ENCODE measurements at places on chromosomes 7 and 10.

DNA sequence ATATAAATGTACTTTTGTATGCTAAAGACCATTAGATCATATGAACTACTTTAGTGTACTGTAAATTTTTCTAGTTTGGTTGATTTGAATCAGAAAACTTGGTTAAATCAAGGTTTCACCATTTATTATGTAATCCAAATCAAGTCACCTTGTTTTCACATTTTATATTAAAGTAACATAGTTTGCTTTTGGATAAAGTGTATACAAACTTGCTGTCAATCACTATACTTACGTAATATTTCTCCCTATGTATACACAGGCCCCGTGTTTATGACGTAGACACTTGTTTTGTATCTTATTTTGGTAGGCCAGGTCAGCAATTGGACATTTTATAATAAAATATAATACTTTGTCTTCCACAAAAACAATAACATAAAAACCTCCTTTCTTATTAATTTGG lies 32.2 kb downstream of the NAMPT start:
- no peak for DNase-seq

DNA sequence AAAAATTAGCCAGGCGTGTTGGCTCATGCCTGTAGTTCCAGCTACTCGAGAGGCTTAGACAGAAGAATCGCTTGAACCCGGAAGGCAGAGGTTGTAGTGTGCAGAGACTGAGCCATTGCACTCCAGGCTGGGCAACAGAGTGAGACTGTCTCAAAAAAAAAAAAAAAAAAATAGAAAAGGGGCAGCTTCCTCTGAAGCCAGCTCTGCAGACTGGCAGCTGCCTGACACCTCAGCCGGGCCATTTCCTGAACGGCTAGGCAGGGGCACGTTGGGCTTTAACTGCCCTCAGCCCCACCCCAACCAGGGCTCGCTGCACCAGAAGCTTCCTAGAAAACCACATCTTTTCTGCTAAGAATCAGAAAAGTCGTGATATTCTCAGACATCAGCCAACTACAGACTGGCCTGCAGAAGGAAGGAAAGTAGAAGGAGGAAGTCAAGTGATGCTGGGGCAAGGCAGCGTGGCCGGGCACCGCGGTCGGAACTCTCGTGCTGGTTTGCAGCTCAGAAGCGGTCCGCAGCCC lies 38.0 kb downstream of the PRKAG2 start:
- DNase-seq, result no peak

- DNase-seq, result no peak
Measured at GRCh38 chr7:100825751-100826513, 1.4 kb downstream of the EPHB4 start.

DNA sequence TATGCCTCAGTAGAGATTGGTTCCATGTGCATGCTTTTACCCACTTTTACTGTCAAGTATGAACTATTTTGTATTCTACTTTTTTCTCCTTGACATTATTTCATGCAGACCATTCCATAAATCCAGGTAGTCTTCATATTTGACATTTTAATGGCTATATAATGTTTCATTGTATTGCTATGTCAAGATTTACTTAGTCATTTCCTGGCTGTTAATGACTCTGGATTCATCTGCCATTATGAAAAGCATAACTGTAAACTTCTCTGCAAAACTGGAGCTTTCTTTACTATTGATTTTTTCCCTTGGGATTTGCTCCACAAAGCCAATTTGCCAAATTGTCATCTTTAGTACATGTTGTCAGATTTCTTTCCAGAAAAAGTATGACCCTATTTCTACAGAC lies 6.8 kb upstream of the MSRB2 start:
- no peak for DNase-seq

DNA sequence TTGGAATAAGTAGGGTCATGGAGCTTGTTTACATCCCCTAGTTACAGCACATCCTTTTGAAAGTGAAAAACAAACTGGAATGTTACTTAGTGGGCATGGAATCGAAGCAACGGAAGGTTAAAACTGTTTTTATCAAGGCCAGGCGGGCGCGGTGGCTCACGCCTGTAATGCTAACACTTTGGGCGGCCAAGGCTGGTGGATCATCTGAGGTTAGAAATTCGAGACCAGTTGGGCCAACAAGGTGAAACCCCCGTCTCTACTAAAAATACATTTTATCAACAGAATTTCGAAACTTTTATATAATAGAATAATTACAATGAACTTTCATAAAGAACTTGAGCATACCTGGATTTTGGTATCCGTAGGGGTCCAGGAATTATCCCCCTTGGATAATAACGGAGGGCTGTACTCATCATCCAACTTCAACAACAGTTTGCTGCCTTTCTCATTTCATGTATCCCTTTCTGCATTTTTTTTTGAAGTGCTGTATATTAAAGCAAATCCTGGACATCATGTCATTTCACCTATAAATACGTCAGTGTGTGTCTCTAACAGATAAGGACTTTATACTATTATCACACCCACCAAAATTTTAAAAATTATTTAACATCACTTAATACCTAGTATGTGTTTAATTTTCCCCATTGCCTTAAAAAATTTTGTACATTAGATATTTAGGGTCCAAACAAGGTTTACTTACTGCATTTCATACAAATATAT lies 1.3 kb upstream of the TMED4 start:
- DNase-seq, result no peak

GRCh38 chr10:75994357-75995040 lies 563.1 kb downstream of the LRMDA start:
- DNase-seq, result no peak

DNA sequence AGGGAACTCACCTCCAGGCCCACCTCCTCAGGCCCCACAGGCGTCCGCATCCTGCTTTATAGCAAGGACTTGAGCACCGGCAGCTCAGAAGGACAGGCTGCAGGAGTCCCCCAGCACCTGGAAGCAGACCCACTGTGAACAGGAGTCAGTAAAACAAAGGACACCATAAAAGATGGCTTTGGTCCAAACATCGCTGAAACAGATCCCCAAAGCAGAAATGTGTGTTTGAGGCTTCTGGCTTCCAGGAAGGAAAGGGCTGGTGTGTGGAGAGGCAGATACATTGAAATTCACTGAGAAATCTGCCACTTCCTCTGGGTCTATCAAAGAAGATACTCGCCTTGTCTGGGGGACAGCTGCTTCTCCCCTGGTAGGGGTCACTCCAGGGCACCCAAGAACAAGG lies 286.2 kb downstream of the PLXNA4 start:
- DNase-seq, result no peak

DNA sequence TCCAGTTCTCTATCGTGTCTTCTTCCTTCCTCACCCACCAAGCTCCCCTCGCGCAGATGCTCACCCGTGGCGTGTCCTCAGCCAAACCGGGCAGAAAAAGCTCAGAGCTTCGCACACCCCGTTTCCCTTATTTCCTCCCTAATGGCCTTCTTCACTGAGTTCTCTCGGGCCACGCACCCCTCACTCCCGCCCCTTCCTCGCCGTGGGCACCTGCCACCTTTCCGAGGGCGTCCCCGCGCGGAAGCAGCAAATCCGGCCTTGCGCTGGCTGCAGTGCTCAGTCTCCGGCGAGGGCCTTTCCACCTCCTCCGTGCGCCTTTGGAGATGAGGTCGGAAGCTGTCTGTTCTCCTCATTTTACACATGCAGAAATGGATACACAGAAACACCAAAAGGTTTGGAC lies 12.4 kb upstream of the CALML3 start:
- no peak for DNase-seq

GRCh38 chr10:76975126-76975525 lies 662.5 kb downstream of the KCNMA1 start:
- no peak for DNase-seq

DNA sequence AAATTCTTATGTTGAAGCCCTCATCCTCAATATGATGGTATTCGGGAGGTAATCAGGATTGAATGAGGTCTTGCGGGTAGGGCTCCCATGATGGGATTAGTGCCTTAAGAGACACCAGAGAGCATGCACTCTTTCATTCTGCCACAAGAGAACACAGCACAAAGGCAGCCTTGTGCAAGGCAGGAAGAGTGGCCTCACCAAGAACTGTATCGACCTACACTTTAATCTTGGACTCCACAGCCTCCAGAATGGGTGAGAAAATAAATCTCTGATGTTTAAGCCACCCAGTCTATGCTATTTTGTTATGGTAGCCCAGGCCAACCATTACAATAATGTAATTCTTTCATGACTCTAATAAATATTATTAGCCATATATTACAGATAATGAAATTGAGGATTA lies 8.4 kb downstream of the SEM1 start:
- DNase-seq, result no peak

DNA sequence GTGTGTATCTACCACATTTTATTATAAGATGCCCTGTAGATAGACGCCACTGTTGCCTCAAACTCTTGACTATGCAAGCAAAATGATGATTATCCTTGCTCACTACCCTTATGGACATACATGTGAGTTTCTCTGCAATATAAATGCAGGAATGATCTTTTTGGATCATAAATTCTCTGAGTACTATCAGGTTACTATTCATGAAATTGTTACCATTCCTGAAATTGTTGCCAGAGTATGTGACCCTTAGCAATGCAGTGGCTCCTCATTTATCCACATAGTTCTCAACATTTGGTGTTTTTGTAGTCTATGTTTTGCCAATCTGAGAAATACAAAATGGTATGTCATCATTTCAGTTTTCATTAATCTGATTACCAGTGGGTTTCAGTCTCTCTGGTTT lies 166.2 kb upstream of the FAM3C start:
- DNase-seq, result no peak

- DNase-seq, result peak; percentile 98
Measured at GRCh38 chr7:100673302-100673941, at the start of gene GNB2. Gene GNB2 (plus strand): TSS chr7:100673740. CDS start chr7:100676266, 2,526 bp downstream.

GRCh38 chr7:85714043-85714578 lies 527.3 kb upstream of the SEMA3D start:
- no peak for DNase-seq

- no peak for DNase-seq
Measured at GRCh38 chr10:99926925-99927720, 82.6 kb downstream of the DNMBP start.

DNA sequence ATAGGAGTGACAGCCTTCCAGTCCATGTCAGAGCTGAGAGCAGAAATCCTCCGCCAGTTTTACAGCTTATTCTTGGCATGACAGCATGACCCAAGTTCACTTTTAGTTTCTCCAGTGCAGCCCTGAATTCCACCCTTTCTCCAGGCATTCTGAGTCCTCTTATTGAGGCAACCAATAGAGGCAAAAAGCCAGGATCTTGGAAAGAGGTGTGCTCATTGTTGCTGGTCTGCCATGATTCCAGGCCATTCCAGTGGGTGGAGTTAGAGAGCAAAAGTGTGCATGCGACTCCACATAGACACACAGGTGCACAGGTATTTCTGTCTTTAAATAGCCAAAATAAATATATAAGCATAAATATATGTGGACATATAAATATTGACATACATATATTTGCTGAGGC lies 224.7 kb upstream of the ADARB2 start:
- DNase-seq, result no peak

- no peak for DNase-seq
Measured at GRCh38 chr10:76915316-76915715, 722.3 kb downstream of the KCNMA1 start.

DNA sequence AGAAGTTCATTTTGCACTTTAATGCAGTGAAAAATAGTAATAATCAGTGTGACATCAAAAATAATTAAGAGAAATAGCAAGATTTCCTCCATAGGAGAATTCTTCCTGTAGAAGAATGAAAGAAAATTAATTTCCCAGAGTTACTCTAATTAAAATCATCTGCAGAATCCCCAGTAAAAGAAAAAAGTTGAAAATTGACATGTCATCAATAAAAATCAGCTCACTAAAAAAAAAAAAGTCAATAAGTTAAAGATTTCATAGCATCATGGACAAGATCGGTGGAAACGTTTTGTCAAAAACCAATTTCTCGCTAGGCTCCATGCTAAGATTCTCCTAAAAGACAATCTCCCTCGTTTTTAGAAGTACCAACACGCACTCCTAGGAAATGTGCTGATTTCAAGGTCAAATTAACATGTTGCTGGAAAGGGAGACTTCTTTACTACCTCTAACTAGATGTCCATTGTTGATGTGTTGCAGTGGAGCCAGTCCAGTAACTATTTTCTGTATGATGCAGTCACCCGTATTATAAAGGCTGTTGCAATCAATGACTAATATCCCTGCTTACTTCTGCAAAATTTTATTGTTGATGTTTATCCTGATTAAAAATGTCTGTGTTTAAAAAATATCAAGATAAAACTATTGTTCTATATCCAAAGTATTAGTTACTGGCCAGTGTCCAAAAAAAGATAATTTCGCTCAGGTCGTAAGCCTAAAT lies 591.9 kb upstream of the MGMT start:
- DNase-seq, result no peak

DNA sequence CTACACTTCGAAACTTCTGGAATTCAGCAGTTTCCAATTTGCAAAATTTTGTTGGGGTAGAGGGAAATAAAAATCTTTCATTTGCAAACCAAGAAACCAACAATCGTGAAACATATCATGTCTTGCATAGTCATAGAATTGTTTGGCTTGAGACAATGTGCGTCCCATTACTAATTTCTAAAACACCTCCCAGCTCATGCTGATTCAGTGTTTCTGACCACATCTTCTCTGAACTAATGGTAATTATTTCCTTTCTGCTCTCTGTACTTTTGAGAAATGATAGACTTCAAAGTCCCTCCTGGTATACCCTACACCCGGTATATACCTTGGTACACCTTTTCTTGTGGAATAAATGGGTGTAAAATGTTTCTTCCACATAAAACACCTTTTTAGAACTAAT lies 41.8 kb upstream of the TSPAN13 start:
- DNase-seq, result no peak

GRCh38 chr7:41147606-41148485 lies 555.0 kb downstream of the INHBA start:
- DNase-seq, result no peak

- DNase-seq, result no peak
Measured at GRCh38 chr7:41103331-41103730, 599.6 kb downstream of the INHBA start.

GRCh38 chr7:111855161-111855841 lies 293.0 kb upstream of the IMMP2L start:
- no peak for DNase-seq

DNA sequence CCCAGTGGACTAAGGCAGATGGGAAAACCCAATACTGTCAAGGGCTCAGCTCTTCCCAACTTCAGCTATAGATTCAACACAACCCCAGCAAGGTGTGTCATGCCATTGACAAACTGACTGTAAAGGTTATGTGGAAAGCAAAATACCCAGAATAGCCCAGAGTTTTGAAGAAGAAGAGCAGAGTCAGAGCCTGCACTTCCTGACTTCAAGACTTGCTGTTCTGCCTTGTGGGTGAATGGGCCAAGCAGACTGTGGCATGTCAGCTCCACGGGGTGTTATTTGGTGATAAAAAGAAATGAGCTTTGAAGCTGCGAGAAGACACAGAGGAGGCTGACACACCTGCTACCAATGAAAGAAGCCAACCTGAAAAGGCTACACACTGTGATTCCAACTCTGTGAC lies 89.7 kb downstream of the NKX6-2 start:
- DNase-seq, result no peak

DNA sequence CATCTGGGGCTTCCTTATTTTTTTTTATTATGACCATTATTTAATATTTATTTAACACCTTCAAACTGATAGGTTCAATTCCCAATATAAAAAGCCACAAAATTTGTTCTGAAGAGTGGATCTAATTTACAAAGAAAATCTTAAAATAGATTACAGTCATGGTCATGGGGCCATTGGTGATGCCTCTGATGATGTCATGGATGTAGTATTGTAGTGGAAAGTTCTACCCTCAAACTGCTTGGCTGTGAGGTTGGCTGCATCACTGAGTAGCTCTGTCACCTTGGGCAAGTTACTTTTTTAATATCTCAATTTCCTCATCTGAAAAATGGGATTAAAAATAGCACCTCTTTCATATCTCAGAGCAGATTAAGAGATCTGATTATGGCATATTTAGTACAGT lies 128.5 kb downstream of the DKK1 start:
- DNase-seq, result no peak

- no peak for DNase-seq
Measured at GRCh38 chr7:107666790-107667189, 6.2 kb downstream of the SLC26A4 start.

Data from activated naive CD8-positive, alpha-beta T cell treated with anti-CD3 and anti-CD28 coated beads, Interleukin-2, amount 50 U/mL, for 16 hours (primary cell).